ENCODE measurements at places on chromosomes 6 and 20. TPM values are rescaled to one million over a fixed set of nuclear protein-coding genes. Genes with fewer than 3 reads are reported as not detected.

DNA sequence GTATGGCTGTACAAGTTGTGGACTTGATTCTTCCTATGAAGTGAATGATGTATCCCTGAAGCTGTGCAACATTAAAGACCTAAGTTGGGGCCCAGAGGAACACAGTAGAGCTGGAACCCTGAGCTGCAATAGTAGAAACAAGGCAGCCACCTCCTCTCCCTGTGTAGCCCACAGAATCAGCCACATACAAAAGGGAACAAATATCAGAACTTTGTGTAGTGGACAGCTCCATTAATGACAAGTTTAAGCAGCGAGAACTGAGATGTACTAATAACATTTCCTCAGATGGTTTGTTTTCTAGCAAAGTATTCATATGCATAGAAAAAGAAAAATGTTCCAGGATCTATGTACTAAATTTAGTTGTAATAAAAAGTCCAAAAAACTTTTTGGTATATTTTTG is 19.2 kb downstream of the PHACTR1 start:
- no peak for DNase-seq

- DNase-seq, result no peak
These were observed 33.8 kb upstream of the LCA5 start for GRCh38 chr6:79571030-79571367.

DNA sequence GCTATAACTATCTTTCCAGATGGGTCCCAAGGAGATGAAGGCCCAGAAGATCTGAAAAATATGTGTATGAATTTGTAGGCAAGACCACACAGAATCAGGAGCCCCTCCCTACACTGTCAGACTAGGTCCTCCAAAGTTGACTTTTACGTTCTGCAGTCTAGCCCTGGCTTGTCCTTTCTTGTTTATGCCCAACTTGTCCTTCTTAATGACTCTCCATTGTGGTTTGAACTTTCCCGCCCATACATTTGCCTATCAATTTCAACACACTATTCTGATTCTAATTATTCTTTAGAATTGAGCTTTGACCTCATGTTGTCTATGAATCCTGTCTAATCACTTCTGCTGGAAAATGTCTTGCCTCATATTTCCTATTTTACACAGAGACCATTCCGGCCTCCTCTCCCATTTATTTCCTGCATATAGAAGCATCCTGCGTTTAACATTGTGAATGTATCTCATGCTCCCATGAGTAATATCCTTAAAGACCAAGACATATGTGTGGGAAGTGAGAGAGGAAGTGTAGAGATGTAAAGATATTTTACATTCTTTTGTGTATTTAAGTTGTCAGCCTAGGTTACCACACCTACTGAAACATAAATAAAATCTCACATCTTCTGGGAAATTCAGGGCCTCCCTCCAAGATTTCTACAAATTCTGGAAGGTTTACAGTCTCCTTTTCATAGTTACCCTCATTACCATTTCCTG is 348.3 kb downstream of the BCKDHB start:
- DNase-seq, result no peak

DNA sequence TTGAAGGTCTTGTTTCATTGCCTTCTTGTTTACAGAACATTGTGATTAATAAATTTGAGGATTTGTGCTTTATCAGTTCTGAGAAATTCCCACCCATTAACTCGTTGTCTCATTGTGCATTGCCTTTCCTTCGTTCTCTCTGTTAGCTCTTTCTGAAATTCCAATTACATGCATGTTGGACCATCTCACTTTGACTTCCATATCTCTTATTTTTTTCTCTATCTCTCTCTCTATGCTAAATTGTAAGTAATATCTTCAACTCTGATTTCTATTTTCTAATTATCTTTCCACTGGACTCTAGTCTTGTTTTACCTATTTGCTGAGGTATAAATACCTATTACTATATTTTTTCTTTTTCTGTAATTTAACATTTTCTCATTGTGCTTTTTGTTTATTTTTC is 92.3 kb downstream of the SHLD1 start:
- DNase-seq, result no peak

CDKN1A gene
- total RNA-seq, result 14.5 TPM

Measured in H1 (cell line).